ENCODE measurements at places on chromosomes 12 and 14.
A peak's percentile ranks its signal among the peaks of the same experiment; 100 is the strongest.

GRCh38 chr14:22600027-22600426 is 1.9 kb downstream of the ABHD4 start:
- DNase-seq, result no peak

DNA sequence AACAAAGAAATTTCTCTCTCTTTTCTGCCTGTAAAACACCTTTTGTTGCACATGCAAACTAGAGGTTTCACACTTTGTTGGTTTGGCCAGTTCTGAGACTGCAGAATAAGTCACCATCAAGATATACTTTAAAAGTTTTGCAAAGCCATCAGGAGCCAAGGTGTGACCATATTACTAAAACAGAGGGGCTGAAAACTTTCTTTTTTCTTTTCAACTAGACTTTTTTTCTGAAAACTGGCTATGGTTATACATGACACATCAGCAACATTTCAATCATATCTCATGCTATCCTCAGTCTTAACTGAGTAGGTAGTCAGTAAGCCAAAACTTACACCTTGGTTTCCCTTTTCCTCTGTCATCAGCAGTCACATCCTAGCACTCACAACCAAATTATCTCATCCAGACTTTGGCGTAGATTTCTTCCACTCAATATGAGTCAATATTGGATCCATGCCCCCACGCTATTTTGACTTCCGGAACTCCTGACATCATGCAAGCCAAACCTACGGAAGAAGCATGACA is 4.1 kb upstream of the IFNG start:
- DNase-seq, result no peak

DNA sequence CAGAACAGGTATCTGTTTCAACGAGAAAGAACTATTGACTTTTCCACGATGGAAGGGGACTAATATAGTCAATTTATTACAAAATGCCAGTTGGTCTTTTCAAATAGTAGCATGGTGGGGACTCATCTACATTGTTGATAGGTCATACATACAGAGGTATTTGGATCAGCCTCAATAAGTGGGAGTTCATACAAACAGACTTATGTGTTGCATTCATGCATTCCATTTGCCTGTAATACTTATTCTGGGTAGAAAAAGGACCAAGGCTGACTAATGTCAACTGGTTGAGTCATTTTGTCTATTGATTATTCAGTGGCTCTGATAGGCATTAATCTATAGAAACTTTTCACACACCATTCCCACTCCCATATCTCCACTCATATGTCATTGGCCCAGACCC is 41.5 kb upstream of the GLIPR1 start:
- DNase-seq, result no peak

DNA sequence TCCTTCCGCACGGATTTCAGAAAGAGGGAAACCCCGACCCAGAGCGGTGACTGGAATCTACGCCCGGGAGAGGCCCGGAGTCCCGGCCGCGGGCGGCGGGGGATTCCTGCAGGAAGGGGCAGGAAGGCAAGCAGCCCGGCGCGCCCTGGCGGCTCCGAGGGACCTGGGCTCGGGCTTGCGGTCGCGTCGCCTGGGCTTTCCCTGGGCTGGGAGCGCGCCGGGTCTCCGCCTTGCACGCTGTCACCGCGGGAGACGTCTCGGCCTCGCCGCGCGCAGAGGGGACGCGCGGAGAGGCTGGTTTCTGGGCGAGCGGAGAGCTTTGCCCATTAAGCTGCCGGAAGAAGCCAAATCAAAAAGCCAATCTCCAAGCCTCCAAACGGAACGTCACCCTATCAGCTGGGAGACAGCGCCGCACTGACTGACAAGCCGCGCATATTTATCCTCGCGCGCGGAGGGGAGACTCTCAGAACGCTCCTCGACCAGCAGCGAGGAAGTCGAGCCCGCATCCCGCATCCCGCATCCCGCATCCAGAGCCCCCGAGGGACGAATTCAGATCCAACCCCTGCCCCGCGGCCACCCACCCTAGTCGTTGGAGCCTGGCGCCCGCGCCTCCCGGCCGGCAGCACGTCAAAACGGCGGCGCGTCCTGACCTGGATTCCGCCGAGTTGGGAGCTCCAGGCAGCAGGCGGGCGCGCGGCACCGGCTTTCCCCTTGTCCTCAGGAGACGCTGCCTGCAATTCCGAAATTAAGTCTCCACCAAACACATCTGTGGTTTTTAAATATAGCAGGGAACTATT is at the start of gene SLC8A3:
Gene SLC8A3, minus strand, starts transcription at position 293 of the 797 bp plus-strand sequence. CDS start 20,529 bp downstream, outside the sequence.
- DNase-seq, result peak; percentile 7

- DNase-seq, result no peak
Observed at GRCh38 chr14:70052990-70053389, 135.8 kb downstream of the SLC8A3 start.

- DNase-seq, result no peak
Observed at GRCh38 chr14:60707858-60708257, 16.3 kb downstream of the SIX4 start.

DNA sequence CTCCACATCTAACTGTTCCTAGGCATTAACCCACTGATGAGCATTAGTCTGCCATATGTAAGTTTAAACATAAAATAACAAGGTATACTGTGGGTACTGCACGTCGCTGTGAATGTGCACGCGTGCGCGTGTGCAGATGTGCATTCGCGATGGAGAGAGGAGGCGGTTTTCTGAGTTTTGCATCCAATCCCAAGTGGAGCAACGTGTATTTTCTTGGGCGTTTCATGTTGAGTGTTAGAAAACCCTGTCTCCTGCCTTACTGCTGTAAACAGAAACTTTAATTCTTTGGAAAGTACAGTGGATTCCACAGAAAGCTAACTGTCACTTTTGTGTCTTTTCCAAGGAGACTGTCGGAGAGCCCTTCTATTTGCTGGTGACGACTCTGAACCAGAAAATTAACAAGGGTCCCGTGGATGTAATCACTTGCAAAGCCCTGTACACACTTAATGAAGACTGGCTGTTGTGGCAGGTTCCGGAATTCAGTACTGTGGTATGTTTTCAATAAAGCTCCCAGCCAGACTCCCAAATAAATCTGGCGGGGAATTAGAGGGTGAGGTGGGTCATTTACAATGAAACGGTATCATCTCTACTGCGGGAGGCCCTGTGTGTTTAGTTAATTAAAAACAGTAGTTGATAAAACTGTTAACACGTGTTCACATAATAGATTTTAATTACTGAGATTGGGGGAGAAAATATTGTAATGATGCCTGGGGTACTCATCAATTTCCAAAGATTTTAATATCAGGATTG is 116.5 kb downstream of the PLXNC1 start:
- no peak for DNase-seq

DNA sequence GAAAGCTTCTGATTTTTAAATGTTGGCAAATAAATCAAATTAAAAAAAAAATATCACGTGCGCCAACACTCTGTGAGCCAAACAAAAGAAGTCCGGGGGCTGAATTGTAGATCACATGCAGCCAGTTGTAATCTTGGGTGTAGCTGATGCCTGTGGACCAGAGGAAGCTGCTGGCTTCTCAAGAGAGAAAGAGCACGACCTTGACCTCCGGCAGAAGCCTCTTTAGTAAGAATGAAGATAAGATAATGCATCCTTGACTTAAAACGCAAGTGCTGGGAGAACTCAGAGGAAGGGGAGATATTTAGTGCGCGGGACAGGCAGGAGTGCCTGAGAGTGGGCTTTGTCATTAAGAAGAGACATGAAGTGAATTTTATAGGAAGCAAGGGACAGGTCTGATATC is 162.8 kb upstream of the TBX3 start:
- no peak for DNase-seq

DNA sequence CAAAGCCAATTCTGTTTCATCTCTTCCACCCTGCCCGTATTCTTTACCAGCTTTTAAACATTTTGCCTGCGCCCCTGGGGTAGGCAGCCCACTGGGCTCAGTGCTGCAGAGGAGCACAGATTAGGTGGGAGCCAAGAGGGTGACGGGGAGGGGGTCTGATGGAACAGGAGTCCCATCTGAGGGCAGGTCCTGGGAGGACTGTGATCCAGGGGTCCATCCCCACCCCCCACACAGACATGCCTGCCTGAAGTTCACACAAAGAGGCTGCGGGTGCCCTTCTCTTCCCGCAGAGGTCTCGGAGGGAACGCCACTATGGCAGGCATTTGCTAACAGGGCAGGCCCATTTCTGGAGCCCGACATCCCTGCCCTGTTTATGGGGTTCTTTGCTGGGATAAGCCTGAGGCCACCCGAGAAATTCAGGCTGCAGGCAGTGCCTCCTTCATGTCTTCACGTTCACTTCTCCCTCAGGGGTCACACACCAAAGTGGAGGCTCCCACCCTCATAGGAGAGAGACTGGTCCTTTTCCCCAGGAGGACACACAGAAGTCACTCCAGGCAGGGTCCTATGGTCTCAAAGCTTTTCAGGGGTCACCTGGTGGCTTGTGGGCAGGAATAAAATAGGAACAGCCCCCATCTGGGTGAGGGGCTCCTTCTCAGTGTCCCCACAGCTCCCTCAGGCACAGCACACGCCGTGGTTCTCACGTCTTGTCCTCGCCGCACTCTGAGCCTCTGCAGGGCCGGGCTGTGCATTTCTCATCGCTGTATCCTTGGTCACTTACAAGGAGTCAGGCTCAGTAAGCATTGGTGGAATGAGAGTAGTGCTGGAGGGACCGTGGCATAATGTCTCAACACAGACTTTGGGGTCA is 12.9 kb downstream of the VASH1 start:
- DNase-seq, result no peak

- no peak for DNase-seq
Observed at GRCh38 chr12:14802721-14803010, 612 bp downstream of the WBP11 start.

DNA sequence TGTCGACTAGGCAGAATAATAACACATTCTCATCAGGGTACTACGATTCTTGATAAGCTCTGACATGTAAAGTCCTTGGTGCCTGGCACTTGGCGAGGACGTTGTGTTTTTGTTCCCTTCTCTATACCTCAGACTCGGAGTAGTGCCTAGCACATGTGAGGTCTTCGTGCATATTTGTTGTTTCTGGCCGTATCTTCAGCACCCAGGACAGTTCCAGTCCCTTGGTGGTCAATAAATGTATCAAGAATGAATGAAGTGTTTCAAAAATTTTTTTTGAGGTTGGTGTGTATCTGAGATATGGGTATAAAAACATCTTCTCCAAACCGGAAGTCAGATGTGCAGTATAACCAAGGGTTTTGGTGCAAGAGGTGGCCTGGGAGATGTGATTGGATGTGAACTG is 198.2 kb downstream of the AACS start:
- no peak for DNase-seq

DNA sequence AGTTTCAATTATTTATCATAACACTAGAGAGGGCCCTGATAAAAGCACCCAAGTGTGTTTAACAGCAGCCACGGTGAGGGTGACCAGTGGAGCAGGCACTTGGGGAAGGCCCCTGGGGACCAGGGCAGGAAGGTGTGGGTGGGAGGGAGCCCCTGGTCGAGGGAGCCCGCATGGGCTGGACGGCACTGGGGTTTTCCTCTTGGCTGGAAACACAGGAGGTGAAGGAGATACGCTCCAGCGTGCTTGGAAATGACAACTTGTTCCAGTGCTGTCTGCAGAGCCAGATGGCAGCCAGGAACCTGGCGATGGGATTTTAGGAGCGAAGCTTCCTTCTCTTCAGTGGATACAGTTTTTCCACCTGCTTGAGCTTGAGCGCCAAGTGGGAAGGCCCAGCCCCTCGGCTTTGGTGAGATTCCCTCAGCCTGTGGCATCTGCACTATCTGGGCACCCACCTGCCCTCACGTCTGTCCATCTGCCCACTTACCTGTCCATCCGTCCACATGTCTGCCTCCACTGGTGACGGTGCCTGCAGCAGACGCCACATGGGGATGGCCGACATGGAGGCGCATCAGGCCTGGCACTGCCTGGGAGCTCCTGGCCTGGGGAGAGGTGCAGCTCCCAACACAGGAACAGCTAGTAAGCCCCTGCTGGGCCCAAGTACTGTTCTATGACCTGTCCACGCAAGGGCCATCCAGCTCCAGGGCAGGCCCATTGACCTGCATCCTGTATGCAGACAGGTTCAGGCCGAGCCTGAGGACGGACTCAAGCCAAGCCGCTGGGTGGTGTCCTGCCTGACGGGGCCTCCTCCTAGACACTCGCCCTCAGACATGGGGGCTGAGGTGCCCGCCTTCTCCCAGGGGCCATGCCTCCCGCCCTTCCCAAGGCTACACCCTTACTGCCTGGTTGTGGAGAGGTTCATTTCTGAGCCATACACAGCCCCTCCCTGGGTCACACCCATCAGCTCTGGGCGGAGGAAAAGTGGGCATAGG is 192.2 kb upstream of the C14orf180 start:
- DNase-seq, result no peak

GRCh38 chr14:86404425-86404824 is 874.5 kb downstream of the FLRT2 start:
- no peak for DNase-seq

- DNase-seq, result no peak
Observed at GRCh38 chr12:2813214-2814185, 1.0 kb downstream of the ITFG2 start.

GRCh38 chr12:51521554-51522276 is 69.3 kb upstream of the SCN8A start:
- DNase-seq, result no peak

DNA sequence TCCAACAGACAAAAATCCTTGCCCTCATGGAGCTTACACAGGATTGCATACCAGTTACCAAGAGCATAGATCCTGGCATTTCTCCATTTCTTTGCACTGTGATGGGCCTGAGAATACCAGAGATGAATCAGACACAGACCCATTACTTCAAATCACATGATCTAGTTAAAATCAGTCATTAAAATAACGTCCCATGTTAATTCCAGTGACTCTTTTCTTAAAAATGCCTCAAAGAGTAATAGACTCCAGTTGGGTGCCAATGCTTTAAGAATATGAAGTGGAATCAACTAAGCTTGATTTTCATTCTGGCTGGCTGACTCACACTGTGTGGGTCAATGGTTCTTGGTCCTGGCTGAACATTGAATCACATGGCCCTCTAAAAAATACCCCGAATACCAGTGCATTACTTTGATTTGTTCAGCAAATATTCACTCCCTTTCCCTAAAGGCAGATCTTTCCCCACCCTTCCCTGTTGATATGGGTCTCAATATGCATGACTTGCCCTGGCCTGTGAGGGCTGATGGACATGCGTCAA is 11.0 kb downstream of the ASB2 start:
- no peak for DNase-seq

GRCh38 chr14:61531465-61532122 is 163.7 kb upstream of the HIF1A start:
- no peak for DNase-seq

- DNase-seq, result no peak
Observed at GRCh38 chr12:39401459-39401858, 41.5 kb downstream of the KIF21A start.

DNA sequence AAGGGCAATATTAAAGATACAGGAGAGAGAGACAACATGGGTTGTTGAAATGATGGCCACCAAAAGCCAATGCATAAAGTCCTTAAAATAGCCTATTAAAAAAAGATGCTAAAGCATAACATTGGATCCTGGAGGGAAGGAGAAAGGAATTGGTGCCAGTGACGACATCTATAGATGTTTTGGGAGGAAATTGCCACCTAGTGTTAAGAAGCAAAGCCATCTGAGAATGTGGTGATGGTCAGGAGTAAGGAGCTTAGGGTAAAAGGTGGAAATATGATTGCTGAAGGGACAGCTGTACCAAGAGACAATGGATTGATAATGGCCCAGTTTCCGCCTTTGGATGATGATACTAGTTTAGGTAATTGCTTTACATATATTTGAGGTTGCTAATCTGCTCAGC is 85.1 kb downstream of the TMEM30B start:
- DNase-seq, result no peak

- DNase-seq, result no peak
Observed at GRCh38 chr12:131721548-131721947, 10.7 kb downstream of the SFSWAP start.
